ENCODE measurements at places on chromosomes 13 and 19. TPM values are rescaled to one million over a fixed set of nuclear protein-coding genes. Genes with fewer than 3 reads are reported as not detected.

Gene HPN
- 2.2 TPM for total RNA-seq

Gene PALM3
- total RNA-seq: 27.0 TPM

Gene RETN
- not detected for total RNA-seq

DNA sequence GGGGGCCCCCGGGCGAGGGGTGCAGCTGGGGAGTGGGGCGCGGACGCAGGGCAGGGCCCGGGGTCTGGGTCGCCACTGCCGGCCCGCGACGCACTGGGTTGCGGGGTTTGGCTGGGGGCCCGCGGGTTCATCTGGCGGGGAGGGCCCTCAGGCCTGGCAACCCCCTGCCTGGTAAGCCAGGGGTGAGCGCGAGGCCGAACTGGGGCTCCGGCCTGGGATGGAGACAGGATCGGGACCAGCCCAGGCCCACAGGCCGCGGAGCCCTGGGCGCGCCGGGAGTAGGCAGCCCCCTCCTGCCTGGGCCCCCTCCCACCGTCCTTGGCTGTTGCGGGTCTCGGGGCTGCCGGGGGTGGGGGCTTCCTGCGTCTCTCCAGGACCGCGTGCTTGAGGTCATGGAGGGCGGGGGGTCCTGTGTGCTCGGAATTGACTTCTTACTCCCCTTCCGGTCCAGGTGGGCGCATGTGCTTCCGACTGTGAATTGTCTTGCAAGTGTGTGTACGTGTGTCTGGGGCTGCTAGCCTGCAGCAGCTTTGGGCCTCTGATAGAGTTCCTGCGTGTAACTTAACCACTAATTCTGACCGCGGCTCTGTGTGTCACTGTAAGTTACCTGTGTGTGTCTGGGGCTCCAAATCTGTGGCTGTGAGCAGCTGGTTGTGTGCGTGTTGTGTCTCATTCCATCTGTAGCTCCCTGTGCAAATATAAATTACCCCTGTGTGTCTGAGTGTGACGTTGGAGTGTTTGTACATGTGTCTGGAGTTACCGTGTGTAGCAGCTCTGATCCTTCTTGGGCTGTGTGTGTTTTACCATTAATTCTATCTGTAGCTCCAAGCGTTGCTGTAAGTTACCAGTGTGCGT lies 751 bp downstream of the GRAMD1A start:
- peaks cover 67% of the 10 kb centered on the region for H3K36me3 ChIP-seq
- DNase-seq: peak; percentile 24
- H3K4me1 ChIP-seq: peaks cover 66% of the 10 kb centered on the region
- peak overlapping the region; percentile 88 for H3K27ac ChIP-seq

GRCh38 chr13:64505336-64505910 lies 2724.7 kb downstream of the PCDH9 start:
- no peaks in the 10 kb centered on the region for H3K36me3 ChIP-seq
- no peak overlapping the region for H3K4me3 ChIP-seq
- no peaks in the 10 kb centered on the region for H3K27me3 ChIP-seq
- no peak overlapping the region for H3K27ac ChIP-seq
- no peak for DNase-seq

GRCh38 chr19:4380254-4380727 lies 20.1 kb downstream of the SH3GL1 start:
- no peaks in the 10 kb centered on the region for H3K27me3 ChIP-seq
- peaks cover 22% of the 10 kb centered on the region for H3K36me3 ChIP-seq
- no peak overlapping the region for H3K4me3 ChIP-seq
- peaks cover 36% of the 10 kb centered on the region for H3K4me1 ChIP-seq
- H3K27ac ChIP-seq: no peak overlapping the region

- no peaks in the 10 kb centered on the region for H3K27me3 ChIP-seq
- peaks cover 14% of the 10 kb centered on the region for H3K36me3 ChIP-seq
- no peak for DNase-seq
- peaks cover 39% of the 10 kb centered on the region for H3K4me1 ChIP-seq
- no peak overlapping the region for H3K27ac ChIP-seq
Observed at GRCh38 chr19:4372165-4373012, 28.0 kb downstream of the SH3GL1 start.

GRCh38 chr13:41286370-41286769 lies 23.0 kb upstream of the MTRF1 start:
- H3K27me3 ChIP-seq: no peaks in the 10 kb centered on the region
- no peak overlapping the region for H3K27ac ChIP-seq
- H3K4me1 ChIP-seq: peaks cover 11% of the 10 kb centered on the region
- DNase-seq: no peak
- peaks cover 9% of the 10 kb centered on the region for H3K36me3 ChIP-seq
- H3K4me3 ChIP-seq: no peak overlapping the region

DNA sequence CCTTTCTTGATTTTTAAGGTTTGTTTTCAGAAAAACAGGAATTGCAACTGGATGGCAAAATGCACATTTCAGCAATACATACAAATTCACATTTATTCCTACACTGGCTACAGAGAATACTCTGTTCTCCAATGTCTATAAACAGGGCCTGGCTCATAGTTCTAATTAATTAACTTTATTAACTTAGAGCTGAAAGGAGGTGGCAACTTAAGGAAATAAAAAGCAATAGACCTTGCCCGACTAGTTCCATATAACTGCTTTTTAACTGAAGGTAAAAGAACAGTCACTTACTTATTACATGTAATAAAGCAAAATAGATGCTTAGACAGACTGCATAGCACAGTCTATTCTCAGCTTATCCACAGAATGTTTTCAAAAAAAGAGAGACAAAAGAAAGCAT lies 498.5 kb downstream of the DIAPH3 start:
- H3K4me3 ChIP-seq: no peak overlapping the region
- H3K27me3 ChIP-seq: no peaks in the 10 kb centered on the region
- H3K27ac ChIP-seq: no peak overlapping the region
- DNase-seq: no peak
- H3K36me3 ChIP-seq: no peaks in the 10 kb centered on the region
